ENCODE measurements at places on chromosomes 7 and 10.

GRCh38 chr7:38187794-38188440 lies 9.9 kb downstream of the STARD3NL start:
- DNase-seq: no peak

DNA sequence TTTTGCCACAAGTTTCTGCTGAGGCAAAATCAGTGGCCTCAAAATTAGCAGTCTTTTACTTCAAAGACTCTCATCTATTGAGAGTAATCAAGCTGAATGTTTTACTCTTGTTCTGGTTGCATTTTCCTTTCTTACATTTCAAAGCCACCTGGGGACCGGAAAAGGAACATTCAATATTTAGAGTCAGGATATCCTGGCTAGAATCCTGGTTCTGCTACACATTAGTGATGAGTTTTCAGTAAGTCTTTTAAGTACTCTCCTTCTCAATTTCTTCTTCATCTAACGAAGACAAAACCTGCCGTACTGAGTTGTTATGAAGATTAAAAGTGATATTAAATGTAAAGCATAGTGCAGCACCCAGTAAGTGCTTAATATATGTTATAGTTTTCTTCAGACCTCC lies 52.5 kb downstream of the LAMB4 start:
- DNase-seq: no peak

- no peak for DNase-seq
Measured at GRCh38 chr7:100946766-100947365, 2.5 kb upstream of the MUC3A start.

DNA sequence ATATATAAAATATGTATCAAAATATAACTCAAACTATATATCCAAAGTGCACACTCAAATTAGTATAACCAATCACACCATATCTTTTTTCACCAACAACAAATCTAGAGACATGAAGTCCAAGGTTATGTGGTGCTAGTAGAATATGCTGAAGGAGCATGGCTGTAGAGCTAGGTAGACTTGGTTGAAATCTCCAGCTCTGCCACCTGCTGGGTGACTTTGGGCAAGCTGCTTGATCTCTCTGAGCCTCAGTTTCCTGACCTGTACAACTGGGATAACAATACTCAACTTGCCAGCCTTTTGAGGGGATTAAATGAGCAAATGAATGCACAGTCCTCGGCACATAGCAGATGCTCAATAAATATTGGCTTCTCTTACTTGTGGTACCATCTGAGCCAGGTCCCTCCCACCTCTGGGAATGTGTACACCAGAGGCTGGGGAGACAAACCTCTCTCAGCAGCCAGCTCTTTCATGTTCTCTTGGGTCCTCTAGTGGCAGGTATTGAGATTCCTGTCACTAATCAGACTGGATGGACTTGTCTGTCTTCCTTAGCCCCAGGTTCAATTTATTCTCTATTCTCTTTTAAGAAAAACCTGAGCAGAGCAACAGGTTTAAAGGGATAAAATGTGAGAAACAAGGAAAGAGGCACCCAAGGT lies 94.3 kb upstream of the PDE1C start:
- no peak for DNase-seq

DNA sequence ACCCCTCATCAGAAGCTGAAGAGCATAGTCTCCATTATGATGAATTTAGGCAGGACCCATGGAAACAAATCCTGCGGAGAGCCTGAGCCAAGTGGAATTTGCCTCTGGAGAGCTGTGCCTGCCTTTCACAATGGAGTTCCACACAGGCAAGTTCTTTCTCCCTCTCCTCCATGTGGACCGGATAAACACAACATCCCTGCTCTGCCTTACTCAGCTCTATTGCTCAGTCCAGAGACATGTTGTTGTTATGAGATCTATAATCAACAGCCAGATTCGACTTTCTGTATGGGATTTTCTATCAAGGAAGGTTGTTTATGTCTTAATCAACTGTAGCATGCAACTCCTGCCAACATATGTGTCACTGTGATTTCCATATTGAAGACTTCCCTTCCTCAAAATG lies 59.5 kb upstream of the ELMO1 start:
- no peak for DNase-seq

DNA sequence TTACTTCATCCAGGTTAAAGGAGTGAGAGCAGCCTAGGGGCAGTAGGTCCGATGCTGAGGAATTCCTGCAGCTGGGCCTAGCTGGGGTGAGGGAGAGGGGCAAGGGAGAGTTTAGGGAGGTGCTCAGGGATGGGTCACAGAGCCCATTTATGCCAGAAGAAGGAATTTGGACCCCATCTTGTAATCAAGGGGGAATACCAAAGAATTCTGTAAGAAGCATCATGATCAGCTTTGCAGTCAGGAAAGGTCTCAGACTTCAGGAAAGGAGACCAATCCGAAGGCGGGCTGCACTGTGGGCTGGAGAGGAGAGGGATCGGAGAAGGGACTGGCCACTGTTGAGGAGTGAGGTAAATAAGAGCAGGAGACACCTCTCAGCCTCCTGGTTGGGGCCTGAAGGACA lies 566.6 kb upstream of the MGMT start:
- DNase-seq: no peak

- no peak for DNase-seq
Measured at GRCh38 chr7:101686030-101686429, 56.9 kb upstream of the MYL10 start.

GRCh38 chr7:122688400-122688998 lies 10.4 kb downstream of the RNF133 start:
- no peak for DNase-seq

DNA sequence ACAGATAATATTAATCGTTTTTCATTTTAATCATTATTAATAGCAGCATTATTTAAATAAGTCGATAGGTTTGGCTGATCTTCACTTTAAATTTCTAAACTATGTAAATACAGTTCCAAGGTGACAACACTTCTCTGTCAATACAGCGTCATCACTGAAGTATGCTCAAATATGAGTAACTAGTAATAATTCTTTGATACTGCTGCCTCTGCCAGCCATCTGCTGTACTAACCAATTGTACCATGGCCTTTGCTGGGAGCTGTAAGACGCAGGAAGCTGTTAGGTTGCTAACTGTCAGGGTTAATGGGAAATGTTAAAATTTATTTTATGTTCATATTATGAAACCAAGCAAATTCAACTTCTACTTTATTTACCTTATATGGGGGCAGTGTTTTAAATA lies 1650.5 kb upstream of the LRRTM3 start:
- DNase-seq: no peak

All from CD8-positive, alpha-beta memory T cell (primary cell).